ENCODE measurements at places on chromosomes 4 and X.

GRCh38 chrX:370963-371745 is 15.6 kb downstream of the PPP2R3B start:
- no peak for DNase-seq

DNA sequence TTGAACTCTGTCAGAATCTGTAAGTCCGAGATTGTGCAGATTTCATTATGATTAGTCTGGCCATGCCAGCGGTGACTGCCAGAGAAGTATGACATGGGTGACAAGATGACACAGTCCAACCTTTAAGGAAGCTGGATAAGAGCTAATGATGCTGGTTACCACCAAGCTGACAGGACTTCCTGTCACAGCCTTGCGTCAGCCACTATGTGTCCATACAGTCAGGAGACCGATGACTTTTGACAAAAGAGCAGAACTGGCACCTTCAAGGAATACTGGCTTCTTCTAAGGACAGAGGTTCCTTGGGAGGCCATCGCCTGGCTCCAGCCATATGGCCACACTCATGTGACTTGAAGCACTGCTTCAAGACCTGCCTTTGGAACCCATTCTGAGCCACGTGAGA is 67.2 kb upstream of the TFDP3 start:
- no peak for DNase-seq

GRCh38 chr4:56301181-56301996 is 85.9 kb downstream of the AASDH start:
- DNase-seq: no peak

DNA sequence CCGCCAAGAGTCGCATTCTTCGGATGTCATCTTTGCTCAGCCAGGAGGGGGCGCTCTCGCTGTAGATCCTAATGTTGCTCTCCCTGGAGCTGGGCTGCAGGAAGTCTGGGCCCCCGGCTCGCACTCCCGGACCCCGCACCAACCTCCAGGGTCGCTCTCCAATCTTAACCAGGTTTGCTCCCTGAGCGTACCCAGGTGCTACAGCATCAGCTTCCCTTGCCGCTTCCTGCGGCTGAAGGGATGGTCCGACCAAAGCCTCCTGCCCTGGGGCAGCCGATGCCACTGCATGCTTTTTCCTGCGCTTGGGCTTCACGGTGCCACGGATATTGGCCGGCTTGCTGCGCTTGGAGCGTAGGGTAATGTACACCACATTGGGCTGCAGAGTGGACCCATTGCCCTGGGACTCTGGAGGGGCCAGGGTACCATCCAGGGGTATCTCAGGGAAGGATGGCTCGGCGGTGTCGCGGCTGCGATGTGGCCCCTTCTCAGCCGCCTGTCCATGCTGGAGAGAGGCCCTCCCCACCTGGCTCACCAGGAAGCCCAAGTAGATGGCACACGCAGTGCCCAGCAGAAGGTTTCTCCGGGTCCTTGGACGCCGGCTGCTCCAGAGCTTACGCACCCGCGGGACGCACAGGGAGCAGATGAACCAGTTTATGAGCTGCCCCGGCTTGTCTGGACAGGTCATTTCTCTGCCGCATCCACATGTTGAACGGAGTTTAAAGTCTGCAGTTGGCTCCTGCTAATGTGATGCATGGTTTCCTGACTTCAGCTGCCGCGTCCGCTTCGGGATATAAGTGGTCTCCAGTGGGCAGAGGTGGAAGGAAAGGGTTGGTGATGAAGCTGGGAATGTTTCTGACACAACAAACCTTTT is 1.9 kb downstream of the GASK1B start:
- DNase-seq: no peak

DNA sequence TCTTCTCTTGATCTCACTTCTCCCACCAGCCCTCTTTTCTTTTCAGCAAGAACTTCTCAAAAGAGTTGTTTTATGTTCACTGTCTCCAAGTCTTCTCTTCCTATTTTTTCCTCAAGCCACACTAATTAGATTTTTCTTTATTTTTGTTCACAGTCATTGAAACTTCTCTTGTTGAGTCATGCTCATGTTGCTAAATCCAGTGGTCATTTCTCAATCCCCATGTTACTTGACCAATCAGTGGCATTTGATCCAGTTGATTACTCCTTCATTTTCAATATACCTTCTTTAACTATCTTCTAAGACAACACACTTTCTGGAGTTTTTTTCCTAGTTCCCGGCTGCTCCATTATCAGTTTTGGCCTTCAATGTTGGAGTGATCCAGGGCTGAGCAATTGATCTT is 103.1 kb upstream of the LSM6 start:
- no peak for DNase-seq

DNA sequence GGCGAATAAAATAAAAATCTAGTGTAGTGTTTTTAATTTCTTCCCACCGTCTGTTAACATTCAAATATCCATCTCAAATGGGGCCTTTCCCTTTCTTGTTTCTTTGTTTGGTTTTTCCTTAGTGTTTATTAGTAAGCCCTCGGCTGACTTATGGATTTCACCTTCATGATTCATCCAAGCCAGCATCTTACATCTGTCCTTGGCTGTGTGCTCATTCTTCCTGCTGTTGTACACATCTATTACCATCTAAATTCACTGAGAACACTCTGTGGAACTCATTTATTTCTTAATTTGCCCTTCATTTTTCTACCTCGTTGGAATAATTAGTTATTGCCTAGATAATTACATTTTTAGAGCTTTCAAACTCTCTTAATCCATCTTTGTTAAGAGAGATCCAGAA is 84.9 kb downstream of the SPCS3 start:
- DNase-seq: no peak

DNA sequence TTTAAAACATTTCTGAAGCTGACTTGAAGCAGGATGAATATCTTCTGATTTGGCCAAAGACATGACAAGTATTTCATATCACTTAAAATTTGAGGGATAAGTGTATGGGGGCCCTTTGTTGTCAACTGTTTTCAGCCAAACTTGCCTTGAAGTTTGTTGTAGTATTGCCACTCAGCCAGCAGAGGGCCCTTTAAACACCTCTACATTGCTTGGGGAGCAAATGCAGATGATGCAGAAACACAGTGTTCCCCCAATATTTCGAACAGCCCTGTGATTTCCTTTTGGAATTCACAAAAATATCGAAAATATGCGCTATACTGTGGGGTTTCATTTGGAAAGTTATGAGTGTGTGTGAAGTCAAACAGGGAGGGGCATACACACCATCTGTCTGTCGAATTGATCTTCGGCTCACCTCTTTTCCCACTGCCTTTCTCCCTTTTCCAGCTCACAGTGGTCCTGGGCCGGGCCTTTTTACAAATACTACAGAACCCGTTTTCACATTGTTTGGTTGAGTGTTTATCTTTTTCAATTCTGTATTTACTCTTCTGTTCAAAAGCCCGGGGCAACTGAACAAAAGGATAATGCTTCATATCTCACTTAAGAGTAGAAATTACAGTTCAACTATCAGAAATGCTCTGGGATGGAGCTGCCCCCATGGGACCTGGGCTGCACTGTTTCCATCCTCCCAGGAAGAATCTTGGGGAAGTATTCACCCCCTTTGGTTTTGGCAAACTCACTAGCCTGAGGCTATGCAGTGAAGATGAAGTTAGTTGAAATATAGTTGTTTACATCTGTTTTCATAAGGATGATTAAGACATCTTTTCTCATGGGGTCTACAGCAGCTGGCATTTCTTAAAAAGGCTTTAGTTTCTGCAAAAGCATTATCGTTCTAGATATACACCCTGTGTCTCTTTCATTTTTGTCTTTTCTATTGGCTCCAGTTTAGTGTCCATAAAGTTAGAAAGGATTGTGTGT is 137.6 kb downstream of the EGF start:
- no peak for DNase-seq

GRCh38 chr4:147599769-147600168 is 17.4 kb upstream of the TMEM184C start:
- DNase-seq: no peak

DNA sequence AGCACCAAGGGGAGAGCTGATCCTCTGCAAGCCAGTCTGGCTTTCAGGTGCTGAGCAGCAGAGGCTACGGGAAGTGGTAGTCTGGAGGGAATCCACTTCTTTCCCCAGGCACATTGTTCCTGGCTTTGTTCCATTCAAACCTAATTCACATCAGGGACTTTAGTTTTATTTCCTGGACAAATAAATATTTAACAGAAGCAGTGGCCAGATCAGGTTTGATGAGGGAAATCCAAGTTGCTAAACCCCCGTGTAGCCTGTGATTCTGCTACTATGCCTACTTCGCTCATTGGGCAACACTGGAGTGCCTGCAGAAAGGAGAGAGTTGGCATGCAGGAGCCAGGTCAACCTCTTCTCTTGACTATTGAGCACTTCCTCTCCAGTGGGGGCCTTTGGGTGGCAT is 13.8 kb upstream of the STBD1 start:
- DNase-seq: no peak

DNA sequence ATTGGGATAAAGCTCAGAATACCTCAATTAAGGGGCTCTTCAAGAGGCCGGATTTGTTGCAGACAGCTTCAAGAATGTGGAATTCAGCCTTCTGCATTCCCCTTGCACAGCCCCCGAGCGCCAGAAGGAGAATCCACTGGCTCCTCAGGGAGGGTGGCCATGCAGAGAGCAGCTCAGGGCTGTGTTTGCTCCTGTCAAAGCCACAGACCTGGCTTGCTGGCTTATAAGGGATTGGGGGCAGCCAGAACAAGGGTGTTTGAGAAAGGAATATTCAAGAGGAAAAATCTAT is 36.8 kb downstream of the ING2 start:
- DNase-seq: no peak

GRCh38 chr4:59689149-59689548 is 1511.0 kb upstream of the ADGRL3 start:
- DNase-seq: no peak

DNA sequence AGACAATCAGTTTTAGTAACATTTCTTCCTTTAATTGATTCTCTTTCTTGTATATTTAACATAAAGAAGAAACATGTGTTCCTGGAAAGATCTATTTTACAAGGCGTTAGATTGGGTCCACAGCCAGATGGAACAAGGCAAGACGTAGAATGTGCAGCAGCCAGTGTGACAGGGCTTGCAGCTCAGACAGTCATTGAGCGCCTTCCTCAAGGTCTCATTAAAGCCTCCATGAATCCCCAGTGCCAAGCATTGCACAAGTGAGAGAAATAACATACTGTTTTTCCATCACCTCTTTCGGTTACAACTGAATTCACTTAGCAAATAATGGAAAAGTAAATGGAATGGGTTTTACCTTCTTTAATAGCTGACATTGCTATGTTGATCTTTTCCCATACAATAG is 292.5 kb downstream of the USP46 start:
- no peak for DNase-seq

DNA sequence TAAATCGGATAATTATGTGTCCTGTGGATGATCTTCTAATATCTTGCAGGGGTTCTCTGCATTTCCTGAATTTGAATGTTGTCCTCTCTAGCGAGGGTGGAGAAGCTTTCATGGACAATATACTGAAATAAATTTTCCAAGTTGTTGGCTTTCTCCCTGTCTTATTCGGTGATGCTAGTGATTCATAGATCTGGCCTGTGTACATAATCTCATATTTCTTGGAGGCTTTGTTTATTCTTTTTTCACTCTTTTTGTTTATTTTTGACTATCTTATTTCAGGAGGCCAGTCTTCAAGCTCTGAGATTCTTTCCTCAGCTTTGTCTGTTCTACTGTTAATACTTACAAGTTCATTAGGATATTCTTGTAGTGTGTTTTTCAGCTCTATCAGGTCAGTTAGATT is 20.7 kb upstream of the CLGN start:
- DNase-seq: no peak

- no peak for DNase-seq
Measured at GRCh38 chrX:39854772-39855747, 242.7 kb downstream of the BCOR start.

- no peak for DNase-seq
Measured at GRCh38 chrX:96372313-96373046, 312.2 kb upstream of the DIAPH2 start.

DNA sequence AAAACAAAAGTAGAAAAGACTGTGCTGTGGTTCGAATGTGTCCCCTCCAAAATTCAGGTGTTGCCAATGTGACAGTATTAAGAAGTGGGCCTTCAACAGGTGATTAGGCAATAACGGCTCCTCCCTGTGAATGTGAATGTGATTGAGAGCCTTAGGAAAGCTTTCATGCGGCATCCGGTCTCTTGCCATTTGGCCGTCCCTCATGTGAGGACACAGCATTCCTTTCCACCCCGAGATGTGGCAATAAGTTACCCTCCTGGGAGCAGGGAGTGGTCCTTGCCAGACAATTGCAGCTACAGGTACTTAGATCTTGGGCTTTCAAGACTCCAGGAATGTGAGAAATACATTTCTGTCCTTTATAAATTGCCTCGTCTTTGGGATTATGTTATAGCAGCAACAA is 129.3 kb downstream of the CPEB2 start:
- no peak for DNase-seq

GRCh38 chr4:2871466-2871865 is 27.8 kb downstream of the ADD1 start:
- DNase-seq: no peak

- no peak for DNase-seq
Measured at GRCh38 chr4:148901075-148901705, 459.0 kb upstream of the NR3C2 start.

GRCh38 chr4:163895378-163896005 is 401.0 kb downstream of the TMA16 start:
- DNase-seq: no peak

DNA sequence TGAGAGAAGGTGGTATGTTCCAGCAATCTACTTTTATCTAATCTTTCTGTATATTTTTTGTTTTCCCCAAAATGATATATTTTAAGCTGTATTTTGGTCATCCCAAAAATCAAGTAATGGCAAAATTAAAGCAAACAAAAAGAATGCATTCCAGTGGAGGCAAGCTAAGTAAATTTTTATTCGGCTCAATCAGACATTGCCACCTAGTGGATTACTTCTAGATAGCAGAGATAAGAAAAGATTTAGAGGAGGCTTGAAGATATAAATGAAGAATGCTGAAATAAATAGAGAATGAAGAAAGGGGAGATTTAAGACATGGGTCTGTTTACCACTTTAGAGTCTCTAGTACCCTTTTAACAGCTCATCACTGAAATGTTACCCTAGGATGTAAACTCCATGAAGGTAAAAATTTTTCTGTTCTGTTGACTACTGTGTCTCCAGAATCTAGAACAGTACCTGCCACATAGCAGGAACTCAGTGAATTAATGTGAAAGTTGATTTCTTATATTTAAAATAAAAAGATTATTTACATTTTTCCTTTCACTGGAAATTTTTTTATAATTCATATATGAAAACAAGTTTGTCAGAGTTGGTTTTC is 110.9 kb upstream of the ANK2 start:
- DNase-seq: no peak

DNA sequence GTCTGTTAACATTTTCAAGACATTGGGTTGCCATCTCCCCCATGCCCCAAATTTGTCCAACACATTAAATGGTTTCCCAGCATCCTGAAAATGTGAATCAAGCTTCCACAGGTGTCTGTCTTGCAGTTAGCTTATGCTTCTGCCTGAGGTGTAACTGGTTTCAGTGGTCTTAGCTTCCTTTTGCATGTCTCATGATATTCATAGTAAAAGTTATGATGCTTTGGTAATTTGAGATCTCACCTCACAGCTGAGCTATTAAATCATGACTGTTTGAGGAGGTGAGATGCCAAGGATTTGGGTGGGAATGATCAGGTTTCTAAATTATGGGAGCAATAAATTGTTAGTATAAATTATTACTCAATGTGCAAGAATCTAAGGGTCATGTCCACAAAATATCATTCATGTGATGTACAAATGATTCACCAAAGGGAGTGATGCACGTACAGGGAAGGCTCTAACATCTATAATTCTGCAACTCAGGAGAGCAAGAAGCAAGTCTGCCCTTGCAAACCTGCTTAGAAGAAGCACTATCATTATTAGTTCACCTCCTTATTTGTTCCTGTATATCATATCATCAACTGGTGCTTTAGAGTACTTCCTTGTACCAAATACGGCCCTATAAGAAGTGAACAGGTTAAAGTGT is 17.1 kb upstream of the RAI2 start:
- DNase-seq: no peak
